HuH-7 (cell line): ENCODE measurements at places on chromosomes 2 and 18.

DNA sequence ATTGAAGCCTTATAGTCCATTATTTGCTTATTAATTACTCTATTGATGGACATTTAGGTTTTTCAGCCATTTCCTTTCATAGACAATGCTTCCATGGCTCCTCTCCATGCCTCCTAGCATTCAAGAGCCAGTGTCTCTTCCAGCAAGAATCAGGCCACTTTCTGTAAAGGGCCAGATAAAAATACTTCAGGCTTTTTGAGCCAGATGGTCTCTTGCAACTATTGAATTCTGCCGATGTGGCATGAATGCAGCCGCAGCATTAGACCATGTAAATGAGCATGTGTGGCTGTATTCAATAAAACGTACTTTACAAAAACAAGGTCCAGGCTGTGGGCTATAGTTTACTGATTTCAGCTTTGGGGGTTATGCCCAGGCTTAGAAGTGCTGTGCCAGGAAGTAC lies 38.5 kb downstream of the TRAF3IP1 start:
- DNase-seq = no peak

- DNase-seq = peak; percentile 3
Measured at GRCh38 chr18:39523281-39523680, 1957.7 kb upstream of the CELF4 start.

GRCh38 chr18:58213440-58213839 lies 169.4 kb downstream of the NEDD4L start:
- DNase-seq = no peak

DNA sequence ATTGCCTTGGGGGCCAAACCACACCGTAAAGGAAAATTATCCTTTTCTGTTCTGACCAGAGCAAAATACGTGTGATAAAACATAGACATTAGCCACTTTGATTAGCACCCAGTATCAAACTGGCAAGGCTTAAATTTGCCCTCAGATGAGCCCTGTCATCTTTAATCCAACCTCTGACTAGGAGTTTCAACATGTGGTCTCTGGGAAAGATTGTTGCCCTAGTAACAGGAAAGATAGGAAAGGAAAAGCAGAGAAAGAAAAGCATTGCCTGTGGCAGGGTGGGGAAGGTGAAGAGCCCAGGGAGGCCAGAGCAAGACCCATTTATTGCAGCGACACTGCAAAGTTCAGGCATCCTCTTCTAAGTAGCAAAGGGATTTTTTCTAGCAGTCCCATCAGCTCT lies 181.5 kb upstream of the SCN7A start:
- no peak for DNase-seq

GRCh38 chr2:189798312-189799029 lies 14.2 kb downstream of the PMS1 start:
- DNase-seq = no peak

GRCh38 chr2:197081294-197081693 lies 154.8 kb upstream of the PGAP1 start:
- DNase-seq = no peak

DNA sequence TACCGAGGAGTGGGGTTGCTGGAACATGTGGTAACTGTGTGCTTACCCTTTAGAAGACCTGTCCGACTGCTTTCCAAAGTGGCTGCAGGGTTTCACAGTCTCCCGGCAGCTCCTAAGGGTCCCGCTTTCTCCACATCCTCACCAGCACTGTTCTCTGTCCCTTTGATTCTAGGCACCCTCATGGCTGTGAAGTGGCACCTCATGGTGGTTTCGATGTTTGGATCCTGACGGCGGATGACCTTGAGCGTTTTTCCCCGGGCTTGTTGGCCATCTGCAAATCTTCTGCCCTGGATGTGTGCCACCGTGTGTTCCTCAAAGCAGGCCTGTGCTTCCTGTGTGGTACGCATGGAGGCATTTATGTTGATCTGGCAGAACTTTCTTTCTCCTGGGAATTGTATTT lies 292.5 kb upstream of the HDAC4 start:
- DNase-seq = no peak

DNA sequence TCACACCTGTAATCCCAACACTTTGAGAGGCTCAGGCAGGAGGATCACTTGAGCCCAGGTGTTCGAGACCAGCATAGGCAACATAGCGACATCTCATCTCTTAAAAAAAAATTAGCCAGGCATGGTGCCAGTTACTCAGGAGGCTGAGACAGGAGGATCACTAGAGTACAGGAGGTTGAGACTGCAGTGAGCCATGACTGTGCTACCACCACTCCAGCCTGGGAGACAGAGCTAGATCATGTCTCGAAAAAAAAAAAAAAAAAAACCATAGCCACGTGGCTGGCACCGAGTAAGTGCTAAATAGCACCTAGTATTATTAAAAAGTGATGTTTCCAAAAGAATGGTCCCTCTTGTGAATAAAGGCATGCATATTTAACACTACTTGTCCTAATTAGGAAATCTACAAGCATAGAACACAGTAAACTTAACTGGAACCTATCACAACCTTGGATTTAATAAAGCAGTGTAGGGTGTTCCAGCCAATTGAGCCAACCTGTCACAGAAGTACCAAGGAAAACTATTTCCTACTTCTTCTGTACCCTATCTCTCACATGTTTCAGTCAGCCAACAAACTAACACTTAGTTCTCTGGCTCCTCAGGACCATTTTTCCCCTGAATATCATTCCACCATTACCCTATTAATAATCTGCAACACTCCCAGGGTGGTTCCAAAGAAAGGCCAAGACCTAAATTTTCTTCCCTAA lies 8.8 kb downstream of the RAB1A start:
- DNase-seq = no peak

- DNase-seq = no peak
Measured at GRCh38 chr2:169798397-169798717, 314 bp upstream of the SSB start.

DNA sequence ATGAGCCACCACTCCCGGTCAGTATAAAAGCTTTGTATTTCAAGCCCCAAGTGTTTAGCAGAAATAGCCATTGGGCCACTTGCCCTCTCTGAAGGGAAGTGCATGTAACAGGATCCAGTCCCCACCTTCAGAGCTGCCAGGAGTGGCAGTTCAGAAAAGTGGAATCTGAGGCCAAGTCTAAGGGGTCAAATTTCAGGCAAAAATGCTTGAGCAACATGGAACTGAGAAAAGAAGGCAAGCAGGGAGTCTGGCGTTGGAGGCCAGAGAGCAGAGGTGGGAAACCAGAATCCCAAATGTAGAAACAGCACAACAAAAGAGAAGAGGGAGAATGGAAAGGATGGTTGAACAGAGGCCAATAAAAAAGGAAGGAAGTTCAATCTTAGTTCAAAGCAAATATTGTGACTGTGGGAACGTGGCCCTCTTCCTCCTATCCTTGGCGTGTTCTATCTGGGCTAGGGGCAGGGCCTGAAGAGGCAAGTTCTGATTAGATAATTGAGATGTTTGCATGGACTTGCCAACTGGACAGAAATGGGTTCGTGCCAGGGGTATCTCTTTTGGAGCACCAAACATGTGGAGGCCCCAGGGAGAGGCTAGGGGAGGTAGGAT lies 102.2 kb downstream of the AP1S3 start:
- no peak for DNase-seq
